ENCODE measurements at places on chromosomes 16 and 17.
A peak's percentile ranks its signal among the peaks of the same experiment; 100 is the strongest.

DNA sequence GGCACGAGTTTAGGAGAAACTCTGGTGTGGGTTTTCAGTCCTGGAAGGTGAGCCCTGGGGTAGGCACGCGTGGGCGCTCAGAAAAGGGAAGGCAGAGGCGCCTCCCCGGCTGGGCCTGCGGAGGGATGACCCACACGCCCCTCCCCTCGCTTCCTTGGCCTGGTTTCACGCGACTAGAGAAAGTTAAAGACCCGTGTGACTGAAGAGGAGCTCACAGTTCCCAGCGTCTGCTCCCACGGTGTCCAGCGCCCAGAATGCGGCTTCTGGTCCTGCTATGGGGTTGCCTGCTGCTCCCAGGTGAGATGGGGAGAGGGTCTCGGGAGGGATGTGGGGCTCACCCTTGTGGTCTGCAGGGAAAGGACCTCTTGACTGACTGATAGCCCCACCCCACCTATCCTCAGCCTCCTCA, at the start of gene CD300LG:
Gene CD300LG (plus strand): TSS at position 214 of the 409 bp plus-strand sequence. CDS start 41 bp downstream, at position 255.
- no peak for DNase-seq

DNA sequence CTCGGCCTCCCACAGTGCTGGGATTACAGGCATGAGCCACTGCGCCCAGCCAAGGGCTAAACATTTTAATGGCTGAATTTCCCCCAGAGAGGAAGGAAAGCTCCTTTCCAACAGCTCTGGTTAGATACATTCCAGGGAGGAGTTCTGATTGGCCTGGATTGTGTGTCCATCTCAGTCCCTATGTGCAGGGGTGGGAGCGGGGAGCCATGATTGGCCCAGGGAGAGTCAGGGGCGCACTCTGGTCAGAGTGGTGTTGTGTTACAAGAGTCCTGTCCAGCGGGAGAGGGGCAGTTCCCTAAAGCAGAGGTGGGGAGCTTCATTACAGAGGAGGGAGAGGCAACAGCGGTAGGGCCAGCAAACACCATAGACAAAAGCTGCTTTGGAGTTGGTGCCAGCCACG, 75.0 kb downstream of the RAP1GAP2 start:
- DNase-seq, result no peak

GRCh38 chr17:58693208-58693607, 806 bp downstream of the RAD51C start:
- DNase-seq, result no peak

DNA sequence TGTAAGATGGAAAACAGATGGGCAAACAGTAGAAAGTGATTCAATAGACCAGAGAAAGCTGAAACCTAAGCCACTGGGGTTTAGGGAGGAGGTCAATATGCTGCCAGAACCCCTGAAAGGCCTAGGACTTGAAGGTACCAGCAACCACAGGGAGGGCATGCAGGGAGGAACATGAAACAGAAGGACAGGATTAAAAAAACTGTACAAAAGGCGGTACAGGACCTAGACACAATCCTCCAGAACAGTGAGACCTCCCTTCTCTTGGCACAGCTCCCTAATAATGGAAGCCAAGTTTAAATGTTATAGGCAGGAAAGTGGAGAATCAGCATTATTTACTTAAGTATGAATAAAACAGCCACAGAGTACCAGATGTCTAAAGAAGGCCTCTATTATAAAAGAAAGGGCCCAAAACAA, 105.5 kb downstream of the SPAG9 start:
- no peak for DNase-seq

DNA sequence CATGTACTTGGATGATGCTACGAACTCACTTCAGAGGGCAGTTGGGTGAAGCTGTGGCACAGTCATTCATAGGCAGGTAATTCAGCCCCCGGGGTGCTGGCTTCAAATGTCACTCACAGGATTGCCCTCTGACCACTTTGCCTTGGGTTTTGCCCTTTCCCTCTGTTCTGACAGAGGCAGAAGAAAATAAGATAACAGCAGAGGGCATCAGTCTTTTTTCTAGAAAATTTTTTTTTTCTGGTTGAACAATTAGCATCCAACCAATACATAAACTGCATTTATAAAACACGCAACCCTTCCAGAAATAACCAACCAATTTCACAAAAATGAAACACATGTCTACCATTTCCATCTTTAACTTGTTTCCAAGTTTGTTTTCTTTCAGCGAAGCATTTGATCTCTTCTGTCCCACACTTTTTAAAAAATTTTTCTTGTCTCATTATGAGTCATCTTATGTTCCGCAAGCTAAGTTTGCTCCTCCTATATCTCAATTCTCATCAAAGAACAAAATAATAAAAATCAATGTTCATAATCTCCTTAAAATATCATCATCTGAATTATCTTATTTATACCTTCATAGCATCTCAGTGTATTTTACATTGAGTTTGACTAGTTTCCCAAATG, 15.6 kb downstream of the NACA2 start:
- DNase-seq, result no peak

GRCh38 chr17:55390364-55390977, 31.2 kb downstream of the MMD start:
- DNase-seq, result no peak

GRCh38 chr16:70725024-70725911, 39.4 kb upstream of the MTSS2 start:
- DNase-seq, result peak; percentile 89

DNA sequence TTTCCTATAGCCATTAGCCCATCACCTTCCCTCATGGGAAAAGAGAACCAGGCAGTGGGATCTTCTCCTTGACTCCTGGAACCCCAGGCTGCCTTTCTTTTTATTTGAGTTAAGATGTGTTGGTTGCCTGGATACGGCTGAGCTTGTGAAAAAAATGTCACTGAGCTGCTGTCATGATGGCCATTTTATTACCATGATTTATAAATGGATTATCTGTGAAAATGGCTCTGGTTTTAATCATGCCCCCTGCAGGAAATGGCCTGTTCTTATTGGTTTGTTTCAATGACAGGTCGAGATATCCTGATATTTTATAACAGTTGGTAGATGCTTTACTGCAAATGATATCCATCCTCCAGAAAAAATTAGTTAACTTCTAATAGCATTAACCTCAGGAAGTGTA, 640.4 kb downstream of the CDH11 start:
- no peak for DNase-seq

DNA sequence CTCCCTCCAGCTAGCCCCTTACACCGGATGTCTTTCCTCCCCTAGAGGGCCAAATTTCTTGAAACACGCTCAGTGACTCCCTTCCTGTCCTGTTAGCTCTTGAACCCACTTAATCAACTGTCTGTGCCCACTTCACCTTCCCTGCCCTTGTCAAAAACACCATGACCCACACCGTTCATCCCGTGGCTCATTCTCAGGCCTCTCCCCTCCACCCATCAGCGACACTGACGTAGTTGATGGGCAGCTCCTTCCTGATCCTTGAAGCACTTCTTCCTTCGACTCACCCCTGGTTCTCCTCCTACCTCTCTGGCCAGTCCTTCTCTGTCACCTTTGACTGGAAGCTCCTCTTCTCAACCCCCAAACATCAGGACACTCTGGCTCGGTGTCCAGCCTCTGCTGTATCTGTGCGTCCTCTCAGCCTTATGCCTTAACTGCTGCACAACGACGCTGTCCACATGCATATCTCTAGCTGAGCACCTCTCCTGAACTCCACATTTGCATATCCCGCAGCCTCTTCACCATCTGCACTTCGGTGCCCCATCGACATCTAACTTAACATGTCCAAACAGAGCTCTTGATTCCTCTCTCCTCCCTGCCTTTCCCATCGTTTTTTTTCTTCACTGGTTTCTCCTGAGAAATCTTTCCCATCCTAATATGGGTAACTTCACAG, 39.3 kb upstream of the CCDC182 start:
- DNase-seq, result no peak

- DNase-seq, result no peak
Observed at GRCh38 chr16:81782236-81782635, 3.1 kb downstream of the PLCG2 start.

GRCh38 chr16:85606904-85607303, 6.2 kb upstream of the GSE1 start:
- DNase-seq, result no peak

DNA sequence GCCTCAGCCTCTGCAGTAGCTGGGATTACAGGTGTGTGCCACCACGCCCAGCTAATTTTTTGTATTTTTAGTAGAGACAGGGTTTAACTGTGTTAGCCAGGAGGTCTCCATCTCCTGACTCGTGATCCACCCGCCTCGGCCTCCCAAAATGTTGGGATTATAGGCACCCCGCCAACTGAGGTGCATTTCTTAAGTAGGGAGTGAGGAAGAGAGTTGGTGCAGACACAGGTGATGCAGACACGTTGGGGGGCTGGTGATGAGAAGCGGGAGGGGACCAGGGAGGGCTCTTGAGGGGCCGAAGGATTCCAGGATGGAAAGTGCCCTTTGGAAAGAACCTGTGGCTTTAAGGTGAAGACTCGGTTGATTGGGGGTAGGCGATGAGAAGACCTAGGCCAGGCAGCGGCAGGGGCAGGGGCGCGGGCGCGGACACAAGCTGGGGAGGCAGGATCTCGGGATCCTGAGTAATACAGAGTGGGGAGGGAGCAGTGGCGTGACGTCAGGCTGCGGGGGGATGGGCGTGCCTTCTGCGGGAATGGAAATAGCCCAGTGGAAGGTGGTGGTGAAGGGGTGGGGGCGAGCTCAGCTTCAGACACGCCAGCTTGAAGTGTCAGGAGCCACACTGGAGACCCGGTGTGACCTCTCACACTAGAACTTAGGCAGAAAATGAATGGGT, 2.5 kb upstream of the ATP6V0C start:
- DNase-seq, result peak; percentile 60

DNA sequence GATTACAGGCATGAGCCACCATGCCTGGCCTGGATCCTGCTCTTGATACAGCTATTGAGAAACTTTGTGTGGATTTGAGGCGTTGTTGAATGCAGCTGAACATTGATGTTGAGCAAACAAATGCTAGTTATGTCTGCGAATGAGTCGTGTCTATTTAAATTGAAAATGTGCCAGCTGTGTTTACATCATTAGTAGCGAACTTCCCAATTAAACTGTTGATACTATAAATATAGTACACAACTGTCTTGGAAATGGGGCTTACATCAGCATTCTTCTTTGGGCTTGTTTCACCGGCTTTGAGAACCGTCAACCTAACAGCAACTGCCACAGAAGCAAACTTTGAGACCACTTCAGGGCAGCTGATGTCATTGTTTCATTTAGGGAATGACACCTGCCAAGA, 251.9 kb downstream of the RBFOX1 start:
- DNase-seq, result no peak

GRCh38 chr16:30104090-30104489, 8.1 kb upstream of the YPEL3 start:
- no peak for DNase-seq

DNA sequence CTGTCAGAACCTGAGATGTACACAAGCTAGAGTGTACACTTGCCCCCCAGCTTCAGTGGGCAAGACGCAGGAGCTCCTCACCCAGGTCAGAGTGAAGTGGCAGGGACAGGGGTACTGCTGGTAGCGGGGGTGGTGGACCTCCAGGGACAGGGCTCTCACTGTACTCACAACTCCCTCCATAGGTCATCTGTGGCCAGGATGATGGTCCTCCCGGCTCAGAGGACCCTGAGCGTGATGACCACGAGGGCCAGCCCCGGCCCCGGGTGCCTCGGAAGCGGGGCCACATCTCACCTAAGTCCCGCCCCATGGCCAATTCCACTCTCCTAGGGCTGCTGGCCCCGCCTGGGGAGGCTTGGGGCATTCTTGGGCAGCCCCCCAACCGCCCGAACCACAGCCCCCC, 2.7 kb downstream of the NXPH3 start:
- DNase-seq, result no peak

DNA sequence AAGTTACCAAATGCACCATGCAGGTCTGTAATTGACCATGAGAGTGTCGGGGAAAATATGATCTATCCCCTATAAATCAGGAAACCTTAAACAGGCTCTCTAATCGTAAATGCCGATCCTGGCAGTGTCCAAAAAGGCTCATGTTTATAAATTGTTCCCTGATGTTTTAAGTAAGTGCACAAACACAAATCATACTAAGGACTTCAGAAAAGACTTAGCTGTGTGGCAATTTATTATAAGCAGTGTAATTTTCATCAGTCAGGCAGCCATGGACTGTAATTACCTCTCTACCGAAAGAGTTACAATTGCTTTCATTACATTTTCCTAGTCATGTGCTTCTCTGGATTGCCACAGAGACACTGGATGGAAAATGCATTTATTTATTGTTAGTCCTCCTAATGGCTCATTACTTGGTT, 73.4 kb upstream of the COX10 start:
- DNase-seq, result no peak

- DNase-seq, result no peak
Observed at GRCh38 chr16:4496305-4496704, 20.1 kb downstream of the HMOX2 start.

DNA sequence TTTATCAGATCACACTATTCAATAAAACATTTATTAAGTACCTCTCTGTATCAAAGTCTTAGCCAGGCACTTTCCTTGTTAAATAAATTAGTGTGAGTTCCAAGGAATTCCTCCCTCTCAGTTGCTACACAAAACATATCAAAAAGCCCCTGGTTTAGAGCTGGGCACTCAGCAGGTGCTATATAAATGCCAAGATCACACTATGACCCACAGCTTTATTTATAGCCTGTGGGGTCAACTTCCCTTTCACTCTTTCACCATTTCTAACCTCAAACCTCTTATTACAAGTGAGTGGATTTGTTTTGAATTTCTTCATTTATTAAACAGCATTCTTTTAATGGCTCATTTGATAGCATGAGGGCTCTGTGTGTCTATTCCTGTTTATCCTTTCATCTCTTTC, 112.6 kb upstream of the MPHOSPH6 start:
- no peak for DNase-seq

GRCh38 chr17:4004517-4005295, 40.5 kb upstream of the ATP2A3 start:
- no peak for DNase-seq

DNA sequence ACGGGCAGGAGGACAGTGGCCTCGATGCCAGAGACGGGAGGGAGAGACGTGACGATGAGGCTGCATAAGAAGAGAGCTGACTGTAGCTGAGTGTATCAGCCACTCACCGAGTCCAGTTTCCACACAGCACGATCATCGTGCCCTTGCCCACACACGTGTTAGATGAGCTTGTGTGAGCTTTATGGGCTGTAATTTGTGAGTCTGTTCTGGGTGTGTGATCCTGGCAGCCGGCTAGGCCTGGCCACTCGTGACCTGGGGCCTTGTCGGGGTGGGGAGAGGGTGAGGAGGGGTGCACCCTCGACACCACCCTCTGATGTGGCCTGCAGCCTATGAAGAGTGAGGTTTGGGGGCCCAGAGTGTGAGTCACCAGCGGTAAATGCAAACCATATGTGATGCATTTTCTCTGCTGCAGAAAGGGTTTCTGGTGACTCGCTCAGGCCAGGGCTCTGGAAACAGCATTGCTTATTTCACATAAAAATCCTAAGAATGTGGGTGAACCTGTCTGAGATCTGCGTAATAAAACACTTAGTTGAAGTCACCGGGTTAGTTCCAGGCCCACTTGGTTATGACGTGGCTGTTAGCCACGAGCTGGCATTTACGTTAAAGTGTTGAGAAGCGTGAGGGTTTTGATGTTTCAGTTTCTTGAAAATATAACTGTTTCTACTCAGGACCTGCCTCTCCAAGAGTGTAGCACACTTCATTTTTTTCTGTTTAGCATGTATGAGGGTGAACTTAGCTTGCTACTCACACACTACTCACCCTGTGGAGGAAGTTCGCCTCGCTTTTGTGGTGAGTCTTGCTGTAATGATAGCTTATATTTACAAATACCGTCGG, 4.2 kb downstream of the METRNL start:
- no peak for DNase-seq
